ENCODE measurements at places on chromosomes 7 and 10. TPM values are rescaled to one million over a fixed set of nuclear protein-coding genes. Genes with fewer than 3 reads are reported as not detected.

RGR gene
- not detected for total RNA-seq

RELN gene
- not detected for total RNA-seq

SFTPA1 gene
- not detected for total RNA-seq

HOXA6 gene
- total RNA-seq, result not detected

FAM25G gene
- total RNA-seq, result not detected

- DNase-seq, result no peak
These were observed 279.1 kb downstream of the CCSER2 start for GRCh38 chr10:84607523-84607922.

- DNase-seq, result no peak
These were observed 24.7 kb downstream of the RRP12 start for GRCh38 chr10:97376413-97376812.

GRCh38 chr10:97366572-97366971, 32.0 kb upstream of the FRAT2 start:
- no peak for DNase-seq

DNA sequence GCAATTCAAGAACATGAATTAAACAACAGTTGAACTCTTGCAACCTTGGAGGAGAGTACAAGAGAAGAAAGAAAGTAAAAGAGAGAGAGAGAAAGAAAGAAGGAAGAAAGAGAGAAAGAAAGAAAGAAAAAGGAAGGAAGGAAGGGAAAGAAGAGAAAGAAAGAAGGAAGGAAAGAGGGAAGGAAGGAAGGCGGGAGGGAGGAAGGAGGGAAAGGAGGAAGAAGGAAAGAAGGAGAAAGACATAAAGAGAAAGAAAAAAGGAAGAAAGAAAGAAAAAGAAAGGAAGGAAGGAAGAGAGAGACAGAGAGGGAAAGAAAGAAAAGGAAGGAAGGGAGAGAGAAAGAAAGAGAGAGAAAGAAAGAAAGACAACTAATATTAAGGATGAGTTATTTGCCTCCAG, 1106.7 kb downstream of the TYW1 start:
- DNase-seq, result no peak

GRCh38 chr10:103181244-103181643, 11.8 kb downstream of the NT5C2 start:
- no peak for DNase-seq

GRCh38 chr7:30721211-30721610, 30.7 kb upstream of the INMT start:
- DNase-seq, result no peak

DNA sequence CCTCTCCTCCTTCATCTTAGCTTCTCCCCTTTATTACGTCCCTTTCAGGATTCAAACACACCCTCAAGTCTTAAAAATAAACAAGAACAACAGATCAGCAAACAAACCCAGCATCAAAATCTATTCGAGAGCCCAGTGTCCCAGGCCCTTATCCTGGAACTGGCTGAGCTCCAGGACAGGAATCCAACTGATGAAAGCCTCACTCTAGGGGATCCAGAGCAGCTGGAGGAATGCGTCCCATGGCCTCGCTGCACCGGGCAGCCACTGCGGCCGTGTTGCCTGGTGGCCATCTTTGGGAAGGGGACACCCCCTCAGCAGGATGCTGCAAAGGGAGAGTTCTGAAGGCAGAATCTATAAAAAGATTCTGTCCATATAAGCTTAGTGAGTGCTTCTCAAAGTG, 156.5 kb upstream of the BMPER start:
- DNase-seq, result no peak

- no peak for DNase-seq
These were observed 103.4 kb downstream of the FAM204A start for GRCh38 chr10:118238573-118239235.

DNA sequence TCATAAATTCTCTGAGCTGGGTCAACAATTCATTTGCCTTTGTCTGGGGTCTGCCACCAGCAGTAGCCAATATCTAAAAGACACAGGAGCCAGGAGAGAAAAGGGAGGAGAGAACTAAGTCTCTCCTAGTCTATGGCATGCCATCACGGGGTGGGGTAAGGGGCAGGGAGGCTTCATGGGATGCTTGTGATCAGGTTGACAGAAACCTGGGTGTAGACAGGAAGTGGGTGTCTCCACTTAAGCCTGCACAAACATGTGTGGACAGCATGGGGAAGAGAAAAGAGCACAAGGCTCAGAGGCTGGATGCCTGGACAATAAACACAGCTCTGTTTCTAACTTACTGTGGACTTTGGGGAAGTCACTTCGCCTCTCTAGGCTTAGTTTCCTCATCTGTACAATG, 11.5 kb upstream of the C10orf53 start:
- DNase-seq, result no peak

DNA sequence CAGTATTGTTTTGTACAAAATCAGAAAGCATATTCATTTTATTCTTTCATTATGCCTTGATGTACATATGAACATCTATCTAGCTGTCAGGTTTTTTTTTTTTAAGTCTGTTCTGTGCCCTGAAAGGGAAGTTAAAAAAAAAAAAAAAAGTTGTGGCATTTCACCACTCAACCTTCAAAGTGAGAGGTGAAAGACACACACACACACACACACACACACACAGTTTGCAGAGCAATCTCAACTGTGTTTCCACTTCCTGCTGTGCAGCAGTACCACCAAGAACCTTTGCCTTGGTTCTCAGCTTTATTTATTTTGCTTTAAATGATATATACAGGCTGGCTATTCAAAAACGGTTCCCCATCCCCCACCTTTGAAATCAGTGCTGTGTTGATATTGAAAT, 955.6 kb downstream of the GATA3 start:
- DNase-seq, result peak; percentile 75

Measured in CD4-positive, alpha-beta memory T cell (primary cell).